ENCODE measurements at places on chromosomes 3 and 15.

GRCh38 chr15:101295607-101296161 lies 636 bp upstream of the SNRPA1 start:
- no peak for DNase-seq

GRCh38 chr3:71033681-71034220 lies 549.8 kb downstream of the FOXP1 start:
- DNase-seq = no peak

DNA sequence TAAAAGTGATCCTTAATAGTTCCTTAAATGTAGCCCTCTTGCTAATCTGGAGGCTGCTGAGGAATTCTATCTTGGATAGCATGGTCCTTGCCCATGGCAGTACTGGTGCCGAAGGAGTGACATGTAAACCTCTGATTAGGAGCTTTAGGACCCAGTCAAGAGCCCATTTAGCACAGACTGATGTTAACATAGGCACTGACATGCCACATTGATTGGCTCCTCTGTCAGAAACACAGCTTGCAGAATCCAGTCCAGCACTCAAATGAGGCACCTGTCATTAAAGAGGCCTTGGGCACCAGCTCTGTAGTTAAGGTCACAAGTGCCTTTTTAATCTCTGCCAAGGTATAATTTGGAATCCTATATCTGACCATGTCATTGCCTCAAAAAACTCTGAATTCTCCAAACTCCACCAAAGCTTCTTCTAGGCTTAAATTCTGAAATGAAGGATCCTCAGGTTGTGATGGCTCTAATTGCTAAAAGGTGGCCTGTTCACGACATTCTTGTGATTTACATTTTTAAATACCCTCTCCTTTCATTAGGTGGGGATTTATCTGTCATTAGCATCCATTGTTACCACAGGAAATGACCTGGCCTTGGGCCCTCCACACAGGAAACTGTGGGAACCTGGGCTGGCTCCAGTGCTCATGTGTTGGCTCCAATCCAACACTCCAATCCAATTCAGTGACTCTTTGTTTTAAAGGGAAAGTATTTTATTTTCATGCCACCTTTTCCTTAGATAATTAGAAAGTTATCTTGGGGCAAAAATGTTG lies 57.3 kb upstream of the RNF7 start:
- DNase-seq = no peak

DNA sequence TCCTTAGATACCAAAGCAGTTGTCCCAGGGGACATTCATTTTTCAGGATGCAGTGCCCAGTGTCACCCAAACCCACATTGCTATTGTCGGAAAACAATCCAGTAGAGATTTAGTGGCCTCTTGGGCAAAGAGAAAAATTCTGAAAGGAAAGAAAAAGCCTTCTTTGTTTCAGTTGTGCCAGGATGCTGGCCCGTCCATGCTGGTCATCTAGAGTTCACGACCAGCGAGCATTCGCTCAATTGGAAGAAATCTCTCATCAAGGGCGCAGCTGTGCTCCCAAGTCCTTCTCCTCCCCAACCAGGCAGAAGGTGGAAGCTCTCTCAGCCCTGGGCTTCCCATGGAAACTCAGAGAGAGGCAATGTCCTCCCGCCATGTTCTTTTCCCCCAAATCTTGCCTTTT lies 123.7 kb downstream of the MTHFS start:
- DNase-seq = no peak

DNA sequence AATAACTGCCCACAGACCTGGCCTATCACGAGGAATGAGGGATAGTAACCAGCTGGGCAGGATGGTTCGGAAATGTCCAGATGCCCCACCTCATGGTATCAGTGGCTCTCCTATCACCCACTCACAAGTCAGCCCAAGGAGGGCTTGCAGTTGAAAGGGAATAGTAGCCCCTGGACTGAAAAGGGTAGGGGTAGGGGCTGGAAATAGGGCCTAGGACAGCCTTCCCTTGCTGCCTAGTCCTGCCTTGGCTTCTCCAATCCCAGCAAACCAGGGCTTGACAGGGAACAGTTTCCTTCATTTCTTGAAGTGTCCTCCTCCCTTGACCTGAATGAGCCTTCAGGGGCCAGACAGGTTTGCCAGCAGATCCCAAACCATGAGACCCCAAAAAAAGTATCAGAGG lies 1.2 kb upstream of the CACNA2D2 start:
- DNase-seq = no peak
